ENCODE measurements at places on chromosomes 7 and 10.

GRCh38 chr10:61465901-61466632, 12.9 kb upstream of the TMEM26 start:
- DNase-seq, result no peak

DNA sequence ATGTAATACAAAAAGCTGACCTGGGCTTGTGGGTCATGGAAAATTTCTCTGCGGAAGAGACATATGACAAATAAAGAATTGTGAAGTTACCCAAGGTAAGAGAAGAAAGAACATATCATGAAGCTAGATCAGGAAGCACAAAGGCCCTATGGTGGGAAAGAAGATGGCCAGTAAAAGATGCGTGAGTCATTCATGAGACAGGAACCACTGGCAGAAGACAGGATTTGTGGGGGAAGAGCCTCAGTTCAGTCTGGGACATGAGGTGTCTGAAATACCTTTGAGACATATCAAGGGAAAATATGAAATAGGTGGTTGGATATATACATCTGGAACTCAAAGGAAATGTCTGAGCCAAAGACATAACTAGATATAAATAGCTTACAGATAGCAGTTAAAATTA, 27.7 kb upstream of the AMPH start:
- DNase-seq, result no peak

GRCh38 chr7:110534241-110534931, 556.5 kb upstream of the LRRN3 start:
- no peak for DNase-seq

- DNase-seq, result no peak
Observed at GRCh38 chr10:43938810-43939209, 290.1 kb upstream of the ZNF32 start.

GRCh38 chr7:104040666-104041065, 51.2 kb upstream of the RELN start:
- no peak for DNase-seq

DNA sequence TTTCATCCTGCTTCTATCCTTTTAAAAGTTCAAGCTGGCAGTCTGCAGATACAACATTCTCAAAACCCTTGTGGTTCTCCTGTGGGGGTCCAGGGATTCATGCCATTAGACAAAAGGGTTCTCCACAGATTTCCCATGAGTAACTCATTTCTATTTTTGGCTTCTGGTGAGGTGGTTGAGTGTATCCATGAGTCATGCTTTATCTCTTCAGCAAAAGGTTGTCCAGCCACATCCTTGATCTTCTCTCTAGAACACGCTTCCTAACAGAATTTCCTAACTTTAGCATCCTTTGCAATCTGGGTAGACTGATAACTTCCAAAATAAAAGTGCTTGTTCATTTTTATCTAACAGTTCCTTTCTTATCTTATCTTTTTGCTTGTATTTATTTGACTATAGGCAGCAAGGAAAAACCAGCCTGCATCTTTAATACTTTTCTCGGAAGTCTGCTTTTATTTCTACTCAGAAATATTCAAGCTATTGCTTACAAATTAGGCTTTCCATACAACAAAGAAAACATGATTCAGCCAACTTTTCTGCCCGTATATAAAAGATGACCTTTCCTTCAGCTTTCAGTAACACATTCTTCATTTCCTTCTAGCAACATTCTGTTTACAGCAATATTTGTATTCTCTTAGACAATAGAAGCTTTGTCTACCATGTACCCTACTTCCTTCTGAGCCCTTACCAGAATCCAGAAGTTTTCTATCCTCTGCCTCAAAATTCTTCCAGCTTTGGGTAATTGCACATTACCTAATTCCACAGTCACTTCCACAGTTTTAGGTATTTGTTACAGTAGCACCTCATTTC, 79.3 kb upstream of the IL6 start:
- DNase-seq, result no peak

- no peak for DNase-seq
Observed at GRCh38 chr7:45647967-45648670, 74.0 kb downstream of the ADCY1 start.

DNA sequence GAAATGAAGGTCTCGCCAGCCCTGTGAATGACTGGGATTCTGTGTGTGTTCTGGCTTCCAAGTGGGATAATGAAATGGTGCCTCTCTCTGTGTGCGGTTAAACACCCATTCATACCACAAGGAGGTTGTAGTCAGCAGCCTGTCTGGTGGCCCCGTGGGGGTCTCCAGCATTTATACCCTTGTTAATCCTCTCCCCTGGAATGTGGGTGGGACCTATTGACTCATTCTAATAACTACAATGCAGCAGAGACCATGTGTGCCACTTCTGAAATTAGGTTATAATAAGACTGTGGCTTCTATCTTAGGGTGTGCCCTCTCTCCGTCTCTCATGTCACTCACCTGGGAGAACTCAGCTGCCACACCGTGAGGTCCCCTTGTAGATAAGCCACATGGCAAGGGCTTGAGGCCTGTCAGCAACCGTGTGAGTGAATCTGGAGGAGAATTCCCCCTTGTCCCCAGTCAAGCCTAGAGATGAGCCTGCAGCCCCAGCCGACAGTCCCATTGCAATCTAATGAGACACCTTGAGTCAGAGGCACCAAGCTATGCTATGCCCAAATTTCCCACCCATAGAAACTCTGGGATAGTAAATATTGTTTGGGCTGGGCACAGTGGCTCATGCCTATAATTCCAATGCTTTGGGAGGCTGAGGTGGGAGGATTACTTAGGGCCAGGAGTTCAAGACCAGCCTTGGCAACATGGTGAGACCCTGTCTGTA, 106.8 kb downstream of the GALNT17 start:
- no peak for DNase-seq

DNA sequence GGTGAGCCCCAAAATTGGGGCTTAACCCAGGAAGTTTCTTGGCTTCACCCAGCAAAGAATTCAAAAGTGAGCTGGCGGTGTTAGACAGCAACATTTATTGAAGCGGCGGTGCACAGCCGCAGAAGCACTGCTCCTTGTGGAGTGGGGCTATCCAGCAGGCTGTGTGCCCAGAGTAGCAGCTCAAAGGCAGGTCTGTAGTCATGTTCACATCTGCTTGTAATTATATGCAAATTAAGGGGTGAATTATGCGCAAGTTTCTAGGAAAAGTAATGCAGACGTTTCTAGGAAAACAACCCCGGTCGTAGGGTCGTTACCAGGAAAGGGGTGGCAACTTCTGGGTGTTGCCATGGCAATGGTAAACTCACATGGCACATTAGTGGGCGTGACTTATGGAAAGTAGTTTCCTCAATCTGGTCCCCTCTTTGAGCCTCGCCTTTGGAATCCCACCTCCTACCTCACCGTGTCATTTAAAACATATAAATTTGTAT, 13.7 kb upstream of the KBTBD2 start:
- DNase-seq, result peak; percentile 83

Data from stimulated activated CD4-positive, alpha-beta T cell treated with anti-CD3 and anti-CD28 coated beads, Interleukin-1b, Interleukin-23, amount 100 ng/mL, for 48 hours (primary cell).